ENCODE measurements at places on chromosomes 16 and 17. TPM values are rescaled to one million over a fixed set of nuclear protein-coding genes. Genes with fewer than 3 reads are reported as not detected.

DNA sequence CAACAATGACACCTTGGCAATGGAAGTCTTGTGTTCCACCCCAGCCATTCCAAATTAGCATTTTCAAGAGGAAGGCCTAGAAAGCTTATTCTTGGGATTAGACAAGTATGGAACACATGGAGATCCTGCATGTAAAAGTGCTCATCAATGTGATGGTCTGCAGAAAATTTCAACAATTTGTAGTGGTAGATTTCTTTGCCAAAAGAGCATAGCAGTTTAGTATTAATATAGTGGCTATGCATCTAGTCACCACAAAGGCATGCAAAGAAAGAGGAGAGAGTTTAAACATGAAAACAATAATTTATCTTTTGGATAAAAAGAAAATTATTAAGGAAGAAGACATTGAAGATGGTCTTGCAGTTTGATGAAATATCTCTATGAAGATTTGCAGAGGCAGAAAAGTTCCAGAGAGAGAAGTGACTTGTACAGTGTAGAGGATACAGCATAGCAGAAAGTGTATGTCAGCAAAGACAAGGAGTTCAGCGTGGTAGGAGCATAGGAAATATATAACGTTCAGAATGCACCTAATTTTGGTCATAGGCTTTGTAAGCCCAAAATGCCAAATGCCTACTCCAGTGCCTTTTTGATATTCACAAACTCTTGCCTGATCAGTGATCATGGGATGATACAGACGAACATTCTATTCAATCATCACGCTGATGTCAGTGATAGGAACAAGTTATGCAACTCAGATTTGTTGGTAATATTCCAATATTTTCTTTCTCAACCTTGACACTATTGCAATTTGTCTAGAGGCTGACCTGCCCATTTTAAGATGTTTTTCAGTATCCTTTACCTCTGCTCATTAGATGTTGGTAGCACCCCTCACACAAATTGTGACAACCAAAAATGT, 727.9 kb upstream of the SOX9 start:
- no peak overlapping the region for H3K4me3 ChIP-seq
- H3K36me3 ChIP-seq = no peaks in the 10 kb centered on the region
- no peaks in the 10 kb centered on the region for H3K27me3 ChIP-seq
- H3K27ac ChIP-seq = peak overlapping the region; percentile 11
- no peaks in the 10 kb centered on the region for H3K4me1 ChIP-seq

GRCh38 chr16:20995711-20996110, 95.1 kb downstream of the LYRM1 start:
- no peak overlapping the region for H3K4me3 ChIP-seq
- H3K27ac ChIP-seq = no peak overlapping the region
- H3K36me3 ChIP-seq = no peaks in the 10 kb centered on the region

- no peak for DNase-seq
- H3K36me3 ChIP-seq = no peaks in the 10 kb centered on the region
- no peak overlapping the region for H3K4me3 ChIP-seq
- H3K27ac ChIP-seq = no peak overlapping the region
These were observed 6.6 kb downstream of the LPO start for GRCh38 chr17:58244963-58245362.

DNA sequence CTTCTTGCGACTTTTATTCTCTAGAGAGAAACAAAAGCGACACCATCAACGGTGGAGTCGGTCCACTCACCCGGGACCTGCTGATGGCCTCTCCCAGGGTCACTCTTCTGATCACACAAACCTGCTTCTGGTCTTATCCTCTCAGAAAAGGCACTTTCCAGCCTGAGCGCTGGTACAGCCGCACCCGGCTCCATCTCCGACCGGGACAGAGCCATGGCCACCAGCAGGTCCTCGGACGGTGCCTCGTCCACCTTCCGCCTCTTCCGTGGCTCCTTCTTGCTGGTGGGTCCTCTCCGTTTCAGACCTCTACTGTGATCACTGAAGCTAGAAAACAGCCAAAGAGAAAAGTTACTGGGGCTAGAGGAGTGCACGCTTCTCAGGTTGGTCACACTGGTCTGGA, 13.7 kb downstream of the SLX4 start:
- no peak overlapping the region for H3K4me3 ChIP-seq
- H3K4me1 ChIP-seq = no peaks in the 10 kb centered on the region
- DNase-seq = no peak

GRCh38 chr17:42928714-42929496, 28.3 kb downstream of the G6PC1 start:
- H3K4me3 ChIP-seq = no peak overlapping the region
- H3K4me1 ChIP-seq = no peaks in the 10 kb centered on the region
- H3K27ac ChIP-seq = no peak overlapping the region
- peak; percentile 46 for DNase-seq

GRCh38 chr17:72460711-72461110, 339.9 kb downstream of the SOX9 start:
- H3K4me1 ChIP-seq = peaks cover 2% of the 10 kb centered on the region
- H3K27ac ChIP-seq = no peak overlapping the region
- no peaks in the 10 kb centered on the region for H3K27me3 ChIP-seq
- no peak overlapping the region for H3K4me3 ChIP-seq

DNA sequence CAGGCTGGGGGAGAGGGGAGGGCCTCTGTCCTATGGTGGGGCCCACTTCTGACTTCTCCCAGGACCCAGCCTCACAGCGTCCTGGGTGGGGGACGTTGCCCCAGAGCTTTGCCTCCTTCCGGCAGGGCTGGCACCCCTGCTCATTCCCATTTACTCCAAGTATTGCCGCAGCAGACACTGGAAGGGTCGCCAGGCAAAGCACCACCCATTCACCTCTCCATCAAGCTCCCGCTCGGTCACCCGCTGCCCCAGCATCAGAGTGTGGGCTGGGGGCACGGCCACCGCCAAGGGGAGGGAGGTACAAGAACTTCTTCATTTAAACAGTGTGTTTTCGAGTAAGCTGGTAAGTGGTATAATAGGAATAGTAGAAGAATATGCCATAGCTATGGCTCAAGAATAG, 52.8 kb upstream of the GNG13 start:
- H3K27me3 ChIP-seq = peaks cover 10% of the 10 kb centered on the region
- H3K36me3 ChIP-seq = no peaks in the 10 kb centered on the region
- H3K4me3 ChIP-seq = no peak overlapping the region
- H3K4me1 ChIP-seq = no peaks in the 10 kb centered on the region
- no peak overlapping the region for H3K27ac ChIP-seq

DNA sequence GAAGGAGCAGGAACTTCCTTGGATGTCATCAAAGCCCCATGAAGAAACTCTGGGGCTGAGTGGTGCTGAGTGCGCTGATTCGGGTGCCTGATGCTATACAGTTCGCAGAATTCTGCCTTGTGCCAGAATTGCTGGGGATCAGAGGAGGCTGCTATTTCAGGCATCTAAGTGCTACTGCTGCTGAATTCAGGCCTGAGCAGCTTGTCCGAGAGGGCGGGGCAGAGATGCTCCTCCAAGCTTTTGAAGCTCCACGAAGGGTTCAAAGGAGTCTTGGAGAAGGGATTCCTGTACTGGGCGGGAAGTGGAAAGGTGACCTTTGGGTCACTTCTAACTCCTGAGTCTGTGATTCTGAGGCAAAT, 227.8 kb downstream of the CCDC182 start:
- H3K27me3 ChIP-seq = no peaks in the 10 kb centered on the region
- DNase-seq = no peak
- H3K36me3 ChIP-seq = no peaks in the 10 kb centered on the region
- no peak overlapping the region for H3K27ac ChIP-seq

DNA sequence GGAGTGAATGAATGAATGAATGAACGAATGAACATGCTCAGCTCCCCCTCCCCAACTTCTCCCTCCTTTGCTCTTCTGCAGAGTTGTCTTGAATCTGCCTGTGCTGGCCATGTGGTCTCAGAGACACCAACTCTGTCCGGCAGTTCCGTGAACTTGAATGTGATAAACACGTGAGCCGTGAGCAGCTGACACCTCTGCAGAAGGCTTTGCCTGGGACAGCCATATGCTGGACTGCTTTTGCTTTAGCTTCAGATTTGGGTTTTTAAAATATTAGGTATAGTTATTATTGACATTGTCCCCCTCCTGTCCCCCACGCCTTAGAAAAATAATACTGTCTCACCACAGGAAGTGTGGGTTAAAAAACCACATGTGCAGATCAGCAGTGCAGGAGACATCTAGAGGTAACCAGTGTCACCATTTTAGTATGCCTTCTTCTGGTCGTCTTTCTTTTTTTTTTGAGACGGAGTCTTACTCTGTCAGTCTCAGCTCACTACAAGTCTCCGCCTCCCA, 83.8 kb downstream of the ABCC1 start:
- no peak overlapping the region for H3K27ac ChIP-seq
- H3K4me1 ChIP-seq = no peaks in the 10 kb centered on the region
- DNase-seq = no peak
- H3K4me3 ChIP-seq = no peak overlapping the region

- peak; percentile 80 for DNase-seq
- H3K4me1 ChIP-seq = no peaks in the 10 kb centered on the region
- H3K27me3 ChIP-seq = no peaks in the 10 kb centered on the region
- 0 out of 2 replicates have a peak overlapping the region, but pooled peaks have one; percentile 4 for H3K27ac ChIP-seq
- no peak overlapping the region for H3K4me3 ChIP-seq
These were observed 17.3 kb downstream of the COG1 start for GRCh38 chr17:73210002-73210678.

DNA sequence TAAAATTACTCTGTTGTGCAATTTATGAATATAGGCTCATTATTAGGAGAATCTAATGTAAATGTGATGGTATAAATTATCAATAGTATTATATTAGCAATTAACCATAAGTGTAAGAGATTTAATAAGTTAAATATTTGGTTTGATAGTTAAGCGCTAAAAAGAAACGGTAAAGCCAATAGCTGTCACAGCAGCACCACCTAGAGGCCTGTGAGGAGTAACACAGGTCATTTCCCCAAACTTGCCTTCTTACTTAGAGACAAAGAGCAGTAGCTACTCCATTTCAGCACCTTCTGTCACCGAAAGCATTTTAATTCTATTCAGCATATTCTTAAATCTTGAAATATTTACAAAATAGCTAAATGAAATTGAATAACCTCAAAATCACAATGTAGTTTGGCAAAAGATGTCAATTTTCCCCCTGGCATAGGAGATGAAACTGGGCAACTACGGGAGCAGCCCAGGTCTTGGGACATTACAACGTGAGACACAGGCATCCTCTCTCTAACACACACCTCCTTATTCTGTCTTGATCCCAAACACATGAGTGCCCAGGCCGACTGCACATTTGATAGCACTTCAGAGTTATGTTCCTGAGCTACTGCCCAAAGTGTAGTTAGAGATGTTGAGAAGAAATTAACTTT, 14.3 kb upstream of the DYNLRB2 start:
- no peak overlapping the region for H3K27ac ChIP-seq
- H3K27me3 ChIP-seq = no peaks in the 10 kb centered on the region
- H3K4me3 ChIP-seq = no peak overlapping the region
- no peaks in the 10 kb centered on the region for H3K36me3 ChIP-seq
- peak; percentile 49 for DNase-seq

DNA sequence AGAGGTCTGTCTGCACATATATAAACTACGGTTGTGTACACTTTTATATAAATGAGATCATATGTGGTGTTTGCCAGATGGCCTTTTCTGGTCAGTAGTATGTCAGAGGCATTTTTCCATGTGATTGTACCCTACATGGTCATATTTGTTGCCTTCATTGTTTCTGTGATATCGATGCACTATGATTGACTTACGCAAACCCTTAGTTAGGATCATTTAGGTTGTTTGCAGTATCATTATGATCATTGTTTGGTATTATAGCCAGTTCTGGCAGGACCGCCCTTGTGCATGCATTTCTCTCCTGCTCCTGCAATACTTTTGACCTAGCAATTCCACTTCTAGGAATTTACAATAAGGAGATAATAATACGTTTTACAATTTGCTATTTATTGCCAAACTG, 169.1 kb downstream of the MSI2 start:
- H3K4me3 ChIP-seq = no peak overlapping the region
- no peaks in the 10 kb centered on the region for H3K36me3 ChIP-seq
- peaks cover 75% of the 10 kb centered on the region for H3K4me1 ChIP-seq
- H3K27ac ChIP-seq = peak overlapping the region; percentile 84
- no peaks in the 10 kb centered on the region for H3K27me3 ChIP-seq
- DNase-seq = no peak

DNA sequence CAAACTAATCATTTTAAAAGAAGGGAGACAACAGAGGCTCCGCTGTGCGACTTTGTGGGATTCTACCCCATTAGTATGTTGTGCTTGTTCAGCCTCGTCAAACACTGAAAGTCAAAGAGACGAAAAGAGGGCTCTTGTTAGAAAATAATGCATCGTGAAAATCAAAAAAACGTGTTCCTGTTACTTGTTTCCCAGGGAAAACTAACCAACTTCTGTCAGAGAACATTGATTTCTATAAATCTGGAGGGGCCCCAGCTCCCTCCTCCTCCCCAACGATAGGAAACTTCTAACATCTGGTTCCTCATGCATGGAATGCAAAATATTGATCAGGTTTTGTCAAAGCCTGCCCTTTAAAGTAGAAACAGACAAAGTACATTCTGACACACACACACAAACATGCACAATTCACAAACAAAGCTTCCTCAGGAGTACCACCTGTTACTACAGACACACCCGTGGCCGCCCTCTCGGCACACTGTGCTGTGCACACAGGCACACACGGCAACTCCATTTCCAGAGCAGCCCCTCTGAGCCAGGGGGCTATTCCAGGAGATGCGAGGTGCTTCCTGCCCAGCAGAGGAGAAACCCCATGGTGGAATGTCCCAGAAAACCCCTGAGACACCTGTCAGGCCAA, 151.3 kb downstream of the ZFHX3 start:
- no peaks in the 10 kb centered on the region for H3K27me3 ChIP-seq
- no peak overlapping the region for H3K4me3 ChIP-seq
- no peaks in the 10 kb centered on the region for H3K36me3 ChIP-seq
- H3K4me1 ChIP-seq = peaks cover 8% of the 10 kb centered on the region

- H3K4me3 ChIP-seq = no peak overlapping the region
- peaks cover 16% of the 10 kb centered on the region for H3K36me3 ChIP-seq
- H3K27me3 ChIP-seq = no peaks in the 10 kb centered on the region
- H3K27ac ChIP-seq = no peak overlapping the region
- H3K4me1 ChIP-seq = peaks cover 76% of the 10 kb centered on the region
- DNase-seq = no peak
These were observed 22.7 kb upstream of the MRPS23 start for GRCh38 chr17:57872536-57872935.

The HSF5 gene
- polyA plus RNA-seq = not detected

The FLCN gene
- 18.0 TPM for polyA plus RNA-seq

The IL34 gene
- 0.18 TPM for polyA plus RNA-seq

The KRT9 gene
- polyA plus RNA-seq = not detected

The CA5A gene
- not detected for polyA plus RNA-seq

The MEAK7 gene
- polyA plus RNA-seq = 11.9 TPM

The AIPL1 gene
- not detected for polyA plus RNA-seq

The TNK1 gene
- polyA plus RNA-seq = 0.64 TPM

The SGCA gene
- polyA plus RNA-seq = not detected

The MAP2K6 gene
- 6.5 TPM for polyA plus RNA-seq

The RAB37 gene
- polyA plus RNA-seq = 0.25 TPM

The TSPAN10 gene
- polyA plus RNA-seq = 6.0 TPM

The NHLRC4 gene
- 0.70 TPM for polyA plus RNA-seq

The MYL4 gene
- not detected for polyA plus RNA-seq

The CLEC19A gene
- not detected for polyA plus RNA-seq

The CCL7 gene
- 0.50 TPM for polyA plus RNA-seq

All from SK-N-SH (cell line).